AG08395 (cell line): ENCODE measurements at places on chromosomes 3 and 15.

DNA sequence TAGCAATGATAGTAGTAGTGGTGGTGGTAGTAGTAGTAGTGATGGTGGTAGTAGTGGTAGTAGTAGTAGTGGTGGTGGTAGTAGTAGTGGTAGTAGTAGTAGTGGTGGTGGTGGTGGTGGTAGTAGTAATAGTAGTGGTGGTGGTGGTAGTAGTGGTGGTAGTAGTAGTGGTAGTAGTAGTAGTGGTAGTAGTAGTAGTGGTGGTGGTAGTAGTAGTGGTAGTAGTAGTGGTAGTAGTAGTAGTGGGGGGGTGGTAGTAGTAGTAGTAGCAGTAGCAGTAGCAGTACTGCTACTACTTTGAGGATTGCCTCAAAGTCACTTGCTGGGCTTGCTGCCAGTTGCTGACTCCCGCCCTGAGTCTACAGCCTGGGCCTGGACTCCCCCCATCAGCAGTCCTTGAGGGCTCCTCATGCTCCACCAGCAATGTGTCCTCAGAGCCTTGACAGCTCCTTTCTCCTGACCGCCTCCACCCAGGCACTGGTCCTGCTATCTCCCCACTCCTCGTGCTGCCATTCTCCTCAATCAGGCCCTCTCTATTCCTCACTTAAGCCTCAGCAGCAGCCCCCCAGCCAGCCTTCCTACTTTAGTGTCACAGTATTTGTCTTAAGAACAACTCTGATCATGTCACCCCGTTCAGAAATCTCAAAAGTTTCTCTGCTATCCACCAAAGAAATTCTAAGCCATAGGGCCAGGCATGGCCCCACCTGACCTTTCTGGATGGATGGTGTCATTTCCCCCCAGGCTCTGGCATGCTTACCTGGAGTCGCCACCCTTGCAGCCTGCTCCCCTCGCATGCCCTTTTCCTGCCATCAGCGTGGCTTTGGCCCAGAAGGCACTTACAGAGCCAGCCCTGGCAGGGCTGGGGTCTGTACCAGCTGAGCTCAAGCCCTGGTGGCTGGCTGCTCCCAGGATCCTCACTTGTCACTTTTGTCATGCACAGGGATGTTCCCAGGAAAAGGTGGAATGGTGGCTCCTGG lies 45.6 kb downstream of the DLEC1 start:
- DNase-seq: peak; percentile 58

DNA sequence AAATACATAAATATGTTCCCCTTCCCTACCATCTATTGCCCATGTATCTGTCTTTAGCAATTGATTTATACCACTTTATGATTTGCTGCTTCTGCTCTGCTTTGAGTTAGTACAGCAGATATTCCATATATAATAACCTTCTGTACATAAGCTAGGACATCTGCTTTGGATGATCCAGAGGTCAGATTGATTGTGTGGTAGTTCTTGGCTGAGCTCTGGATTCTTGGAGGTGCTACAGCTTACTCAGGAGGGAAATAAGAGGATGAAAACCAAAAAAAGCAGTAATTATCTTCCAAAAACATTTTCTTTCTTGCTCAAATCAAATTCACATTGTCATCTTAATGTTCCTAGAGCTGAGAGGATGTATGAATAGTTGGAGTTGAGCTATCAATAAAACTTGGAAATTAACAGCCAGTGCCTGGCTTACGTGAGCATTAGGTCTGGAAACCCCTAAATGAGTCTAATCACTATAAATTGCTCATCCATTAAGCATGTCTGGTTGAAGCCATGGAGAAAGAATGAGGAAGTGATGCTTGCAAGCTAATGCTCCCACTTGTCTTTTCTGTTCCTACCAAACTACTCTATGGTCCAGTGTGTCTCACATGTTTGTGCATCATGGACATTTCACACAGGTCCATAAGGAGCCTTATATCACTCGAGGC lies 36.3 kb upstream of the TMEM42 start:
- DNase-seq: peak; percentile 59

- DNase-seq: no peak
Observed at GRCh38 chr3:137738710-137739109, 25.4 kb upstream of the SOX14 start.

- no peak for DNase-seq
Observed at GRCh38 chr3:54777141-54777540, 150.7 kb downstream of the LRTM1 start.

- no peak for DNase-seq
Observed at GRCh38 chr3:13693441-13693840, 144.5 kb downstream of the FBLN2 start.

- DNase-seq: no peak
Observed at GRCh38 chr3:65967451-65967850, 71.3 kb downstream of the MAGI1 start.

- no peak for DNase-seq
Observed at GRCh38 chr3:45950686-45951600, 7.7 kb downstream of the CXCR6 start.

DNA sequence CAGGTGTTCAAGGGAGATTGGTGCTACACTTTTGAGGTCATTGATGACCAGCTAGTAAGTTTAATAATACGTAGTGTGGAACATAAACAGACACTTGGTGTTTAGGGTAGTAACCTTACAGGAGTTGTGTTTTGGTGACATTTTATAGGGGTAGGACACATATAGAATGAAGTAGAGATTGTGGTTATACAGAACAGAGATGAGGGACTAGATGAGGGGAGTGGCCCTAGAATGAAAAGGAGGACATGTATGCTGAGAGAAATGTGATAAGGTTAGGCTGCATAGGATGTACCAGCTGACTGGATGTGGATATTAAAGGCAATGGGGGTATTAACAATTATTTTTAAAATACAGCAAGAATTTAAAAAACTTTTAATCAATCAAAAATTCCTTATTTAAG lies 8.0 kb downstream of the MBNL1 start:
- no peak for DNase-seq

DNA sequence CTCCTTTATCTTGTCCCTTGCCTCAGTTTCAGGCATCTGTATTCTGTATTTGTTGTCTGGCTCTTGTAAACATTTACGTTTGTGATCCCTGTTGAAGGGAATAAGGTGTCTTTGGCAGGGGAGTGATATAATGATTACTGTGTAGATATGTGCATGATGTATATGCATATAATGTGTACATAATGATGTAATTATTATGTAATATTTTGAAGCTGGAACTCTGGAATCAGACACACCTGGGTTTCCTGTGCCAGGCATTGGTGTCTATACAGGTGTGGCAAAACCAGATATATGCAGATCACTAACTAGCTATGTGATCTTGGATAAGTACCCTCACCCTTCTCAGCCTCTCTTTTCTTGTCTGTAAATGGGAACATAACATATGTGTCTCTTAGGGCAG lies 241.2 kb upstream of the FEZF2 start:
- no peak for DNase-seq

- no peak for DNase-seq
Observed at GRCh38 chr3:128066114-128066513, 13.9 kb downstream of the SEC61A1 start.

GRCh38 chr15:48176957-48177356 lies 1.1 kb downstream of the MYEF2 start:
- DNase-seq: no peak

- peak; percentile 11 for DNase-seq
Observed at GRCh38 chr3:101695779-101696372, 9.4 kb upstream of the RPL24 start.

DNA sequence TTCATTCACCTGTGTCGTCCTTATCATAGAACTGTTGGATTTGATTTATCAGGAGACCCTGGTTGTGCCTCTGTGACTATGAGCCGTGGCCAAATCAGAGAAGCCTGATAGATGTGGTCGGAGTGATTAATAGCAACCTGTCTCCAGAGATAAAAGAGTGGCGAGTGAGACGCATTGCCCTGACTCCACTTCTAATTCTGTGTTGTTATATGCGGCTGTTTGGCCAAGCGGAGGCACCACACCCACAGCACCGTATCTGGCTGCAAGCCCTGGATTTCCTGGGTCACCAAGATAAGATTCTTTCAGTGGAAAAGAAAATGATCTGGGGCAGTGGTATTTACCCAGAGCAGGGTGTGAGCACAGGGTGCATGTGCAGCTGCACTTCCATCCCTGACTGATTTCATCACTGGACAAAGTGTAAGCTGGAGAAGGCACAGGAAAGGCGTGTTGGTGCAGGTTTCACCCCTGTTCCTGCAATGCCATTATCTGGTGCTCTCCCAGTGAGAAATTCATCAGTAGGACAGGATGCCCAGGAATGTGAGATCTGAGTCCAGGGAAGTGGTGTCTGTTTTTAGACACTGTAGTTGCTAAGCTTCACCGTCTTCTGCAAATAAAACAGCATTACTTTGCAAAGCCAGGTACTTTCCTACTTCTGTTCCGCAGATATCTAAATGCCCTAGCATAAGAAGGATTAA lies 84.6 kb downstream of the CD47 start:
- no peak for DNase-seq

DNA sequence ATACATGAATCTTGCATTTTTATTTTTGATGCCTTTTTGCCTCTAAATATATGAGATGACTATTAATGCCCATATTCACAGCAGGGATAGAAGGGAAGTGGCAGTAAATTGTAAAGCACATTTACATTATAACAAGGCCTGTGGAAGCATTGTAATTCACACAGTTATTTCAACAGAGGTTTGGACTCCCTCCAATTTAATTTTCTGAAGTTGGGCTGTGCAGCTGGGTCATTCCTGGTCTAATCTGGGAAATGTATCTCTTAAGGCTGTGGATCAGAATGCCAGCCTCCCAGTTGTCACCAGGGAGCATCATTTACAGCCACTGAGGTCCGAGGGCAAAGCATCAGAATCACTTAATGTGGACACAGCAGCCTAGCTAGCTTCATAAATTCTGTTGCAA lies 434.5 kb downstream of the MFSD1 start:
- DNase-seq: no peak

GRCh38 chr3:11653298-11654055 lies 9.8 kb upstream of the VGLL4 start:
- no peak for DNase-seq
